ENCODE measurements at places on chromosomes 3 and 15. TPM values are rescaled to one million over a fixed set of nuclear protein-coding genes. Genes with fewer than 3 reads are reported as not detected.

DNA sequence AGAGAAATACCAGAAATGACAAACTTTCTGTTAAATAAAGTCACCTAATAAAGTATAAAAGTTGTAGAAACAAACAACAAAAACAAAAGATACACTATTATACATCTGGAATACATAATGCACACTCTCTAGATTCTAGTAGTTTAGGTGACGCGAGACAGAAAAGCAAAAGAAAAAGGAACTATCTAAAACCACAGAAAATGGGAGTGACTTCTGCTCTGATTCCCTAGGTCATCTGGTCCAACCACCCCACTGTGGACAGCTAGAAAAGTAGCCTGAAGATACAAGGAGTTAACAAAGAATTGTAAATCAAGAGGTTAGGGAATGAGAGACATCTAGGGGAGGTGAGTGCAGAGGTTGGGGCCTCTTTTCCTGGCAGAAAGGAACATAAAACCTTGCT lies 39.1 kb downstream of the DHX36 start:
- DNase-seq, result no peak

DNA sequence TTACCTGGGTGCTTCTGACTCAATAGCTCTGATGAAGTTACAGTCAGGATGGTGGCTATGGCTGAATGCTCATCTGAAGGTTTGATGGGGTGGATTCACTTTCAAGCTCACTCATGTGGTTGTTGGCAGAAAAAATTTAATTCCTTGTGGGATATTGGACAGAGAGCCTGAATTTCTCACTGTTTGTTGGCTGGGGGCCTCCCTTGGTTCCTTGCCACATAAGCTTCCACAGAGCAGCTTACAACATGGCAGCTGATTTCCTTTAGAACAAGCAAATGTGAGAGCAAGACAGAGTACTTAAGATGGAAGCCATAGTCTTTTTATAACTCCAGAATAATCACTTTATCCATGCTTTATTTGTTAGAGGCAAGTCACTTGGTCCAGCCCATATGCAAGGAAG lies 150.6 kb downstream of the PPM1L start:
- no peak for DNase-seq

DNA sequence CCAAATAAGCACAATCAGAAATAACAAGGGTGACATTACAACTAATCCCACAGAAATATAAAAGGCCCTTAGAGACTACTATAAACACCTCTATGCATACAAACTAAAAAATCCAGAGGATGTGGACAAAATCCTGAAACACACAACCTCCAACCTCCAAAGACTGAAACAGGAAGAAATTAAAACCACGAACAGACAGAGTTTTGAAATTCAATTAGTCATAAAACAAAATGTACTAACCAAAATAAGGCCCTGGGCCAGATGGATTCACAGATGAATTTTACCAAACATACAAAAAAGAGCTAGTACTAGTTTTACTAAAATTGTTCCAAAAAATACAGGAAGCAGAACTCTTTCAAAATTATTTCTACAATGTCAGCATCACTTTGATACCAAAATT lies 1043.6 kb downstream of the DIPK2A start:
- DNase-seq, result no peak

GRCh38 chr15:31326875-31327668 lies 437 bp downstream of the KLF13 start:
- peak; percentile 74 for DNase-seq

The PLSCR4 gene
- total RNA-seq, result 12.1 TPM

The PCSK6 gene
- 28.6 TPM for total RNA-seq

- no peak for DNase-seq
Observed at GRCh38 chr3:171039674-171040073, 13.2 kb upstream of the SLC2A2 start.

GRCh38 chr15:76951220-76951619 lies 19.7 kb downstream of the RCN2 start:
- no peak for DNase-seq

GRCh38 chr15:32735989-32736700 lies 18.3 kb downstream of the GREM1 start:
- no peak for DNase-seq

The EFHB gene
- total RNA-seq, result 0.58 TPM

DNA sequence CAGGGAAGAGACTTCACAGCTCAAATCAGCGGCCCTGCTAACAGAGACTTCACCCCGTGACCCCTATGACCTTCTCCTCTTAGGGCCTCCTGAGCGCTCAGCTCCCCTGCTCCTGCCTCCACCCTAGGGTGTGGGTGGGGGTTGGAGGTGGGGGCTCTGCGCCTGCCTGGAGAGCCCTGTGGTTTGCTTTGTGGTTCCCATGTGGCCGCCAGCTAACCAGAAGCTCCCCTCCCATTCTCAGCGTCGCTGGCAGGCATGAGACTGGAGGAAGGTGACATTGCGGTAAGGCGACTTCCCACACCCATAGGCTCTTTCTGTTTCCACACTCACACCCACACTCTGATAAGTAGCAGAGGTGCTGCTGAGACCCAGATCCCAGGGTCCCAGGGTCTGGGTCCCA lies 27.6 kb downstream of the XYLB start:
- DNase-seq, result no peak

- DNase-seq, result no peak
Observed at GRCh38 chr3:85838921-85839320, 880.1 kb downstream of the CADM2 start.

DNA sequence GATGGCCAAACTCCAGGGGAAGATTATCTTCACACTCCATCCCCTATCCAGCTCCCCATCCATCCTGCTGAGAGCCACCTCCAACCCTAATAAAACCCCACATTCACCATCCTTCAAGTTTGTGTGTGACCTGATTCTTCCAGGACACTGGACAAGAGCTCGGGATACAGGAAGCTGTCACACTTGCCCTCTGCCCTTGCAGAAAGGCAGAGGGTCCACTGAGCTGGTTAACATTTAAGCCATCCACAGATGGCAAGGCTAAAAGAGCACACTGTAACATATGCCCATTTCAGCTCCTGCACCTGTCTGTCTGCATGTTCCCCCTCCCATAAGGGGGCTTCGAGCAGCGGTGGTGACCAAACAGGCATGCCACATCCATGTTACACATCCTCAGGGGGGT lies 29.8 kb downstream of the SETMAR start:
- no peak for DNase-seq

DNA sequence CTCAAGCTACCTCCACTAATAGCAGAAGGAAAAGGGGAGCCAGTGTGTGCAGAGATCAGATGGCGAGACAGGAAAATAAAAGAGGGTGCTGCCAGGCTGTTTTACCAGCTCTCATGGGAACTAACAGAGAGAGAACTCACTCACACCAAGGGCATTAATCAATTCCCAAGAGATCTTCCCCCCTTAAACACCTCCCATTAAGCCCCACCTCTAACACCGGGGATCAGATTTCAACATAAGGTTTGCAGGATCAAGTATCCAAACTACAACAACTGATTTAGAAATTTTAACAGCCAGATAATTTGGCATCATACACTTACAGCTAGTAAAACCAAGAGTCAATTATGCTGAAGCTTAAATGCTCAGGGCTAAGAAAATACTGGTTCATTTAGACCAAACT lies 18.9 kb downstream of the CD200 start:
- DNase-seq, result no peak

The CCR8 gene
- not detected for total RNA-seq

DNA sequence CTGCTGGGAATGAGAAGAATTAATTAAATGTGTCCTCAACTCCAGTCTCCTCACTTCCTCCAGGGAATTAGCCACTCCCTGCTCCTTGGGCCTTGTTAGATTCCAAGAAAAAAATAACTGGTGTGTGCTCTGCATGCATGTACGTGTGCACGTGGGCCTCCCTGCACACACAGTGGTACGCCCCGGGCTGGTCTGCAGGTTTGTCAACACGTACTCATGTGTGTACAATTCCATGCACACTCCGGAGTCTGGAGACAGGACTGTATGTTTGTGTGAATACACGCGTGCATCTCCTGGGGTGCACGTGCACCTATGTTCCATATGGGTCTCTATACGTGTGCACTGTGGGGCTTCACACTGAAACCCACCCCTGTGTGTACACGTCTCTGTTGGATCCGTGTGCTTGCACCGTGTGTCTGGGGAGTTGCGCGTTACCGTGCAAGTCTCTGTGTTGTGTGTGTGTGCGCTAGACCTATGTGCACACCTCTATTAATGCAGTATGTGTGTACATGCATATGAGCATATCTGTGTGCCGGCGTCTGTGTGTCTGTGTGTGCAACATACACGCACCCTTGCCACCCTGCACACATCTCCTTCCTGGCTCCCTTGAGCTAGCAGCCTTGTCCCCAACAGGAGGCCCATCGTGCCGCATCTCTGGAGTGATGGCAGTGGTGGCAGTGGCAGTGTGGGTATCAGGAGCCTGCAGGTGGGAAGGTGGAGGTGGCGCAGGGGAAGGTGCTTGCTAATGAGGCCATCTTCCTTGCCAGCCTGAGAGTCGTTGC lies 210.1 kb downstream of the TBC1D2B start:
- DNase-seq, result no peak

DNA sequence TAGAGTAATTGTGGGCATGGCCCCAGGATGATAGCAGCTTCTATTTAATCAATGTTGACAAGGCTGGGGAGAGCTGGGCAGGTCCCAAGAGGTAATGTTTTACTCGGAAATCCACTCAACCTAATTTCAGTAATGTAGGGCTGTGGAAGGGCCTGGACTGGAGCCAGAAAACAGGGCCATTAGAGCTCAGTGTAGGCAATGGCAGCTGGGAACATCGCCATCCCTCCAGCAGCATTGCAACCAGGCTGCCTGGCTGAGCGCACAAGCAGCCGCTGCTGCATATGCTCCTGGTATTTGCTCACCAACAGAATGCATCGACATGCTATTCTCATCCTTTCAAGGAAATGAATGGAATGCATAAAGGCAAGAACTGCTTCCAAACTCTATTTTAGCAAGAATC lies 90.0 kb downstream of the GAP43 start:
- no peak for DNase-seq

GRCh38 chr15:64596701-64597476 lies 136.5 kb downstream of the ZNF609 start:
- no peak for DNase-seq

The MYO5C gene
- 2.9 TPM for total RNA-seq

DNA sequence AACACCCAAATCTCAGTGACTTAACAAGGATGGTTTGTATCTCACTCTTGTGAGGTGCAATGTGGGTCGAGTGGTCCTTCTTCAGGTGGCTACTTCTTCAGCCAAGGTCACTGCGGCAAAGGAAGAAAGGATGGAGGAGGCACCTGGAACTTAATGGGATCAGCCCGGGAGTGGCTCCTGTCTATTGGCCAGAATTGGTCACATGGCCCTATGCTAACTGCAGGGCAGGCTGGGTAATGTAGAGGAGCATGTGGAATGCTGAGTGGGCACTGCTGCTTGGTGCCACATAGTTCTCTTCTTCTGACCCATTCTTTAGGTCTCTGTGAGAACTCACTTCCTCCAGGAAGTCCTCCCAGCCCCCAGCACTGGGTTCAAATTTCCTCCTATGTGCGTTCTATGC lies 20.3 kb upstream of the FAM3D start:
- no peak for DNase-seq

DNA sequence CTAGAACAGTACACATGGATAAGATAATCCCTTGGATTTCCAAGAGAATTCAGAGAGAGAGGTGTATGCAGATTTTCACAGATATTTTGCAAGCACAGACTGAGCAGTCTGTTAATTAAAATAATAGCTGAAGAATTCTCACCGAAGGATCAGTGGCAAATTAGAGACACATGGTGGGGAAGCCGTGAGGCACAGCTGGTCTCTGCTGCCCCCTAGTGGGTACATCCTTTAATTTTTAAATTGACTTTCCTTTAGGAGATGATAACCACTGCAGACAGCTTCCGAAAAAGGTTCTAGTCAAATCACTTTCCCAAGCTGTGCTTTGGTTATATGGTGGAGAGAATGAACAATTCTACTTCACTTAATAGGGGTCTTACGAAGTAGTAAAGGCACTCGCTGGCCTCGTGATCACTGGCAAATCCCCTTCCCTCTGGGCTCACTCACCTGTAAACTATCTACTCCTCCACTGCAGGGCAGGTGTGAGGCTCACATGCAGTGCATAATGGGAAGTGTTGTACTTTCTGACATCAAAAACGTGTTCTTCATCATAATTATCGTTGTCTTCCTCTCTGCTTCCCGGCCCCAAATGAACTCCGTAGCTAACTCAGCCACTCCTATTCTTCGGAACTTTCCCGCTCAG lies 19.5 kb downstream of the MESD start:
- DNase-seq, result peak; percentile 42

- no peak for DNase-seq
Observed at GRCh38 chr15:63698692-63699091, 101.5 kb downstream of the FBXL22 start.

DNA sequence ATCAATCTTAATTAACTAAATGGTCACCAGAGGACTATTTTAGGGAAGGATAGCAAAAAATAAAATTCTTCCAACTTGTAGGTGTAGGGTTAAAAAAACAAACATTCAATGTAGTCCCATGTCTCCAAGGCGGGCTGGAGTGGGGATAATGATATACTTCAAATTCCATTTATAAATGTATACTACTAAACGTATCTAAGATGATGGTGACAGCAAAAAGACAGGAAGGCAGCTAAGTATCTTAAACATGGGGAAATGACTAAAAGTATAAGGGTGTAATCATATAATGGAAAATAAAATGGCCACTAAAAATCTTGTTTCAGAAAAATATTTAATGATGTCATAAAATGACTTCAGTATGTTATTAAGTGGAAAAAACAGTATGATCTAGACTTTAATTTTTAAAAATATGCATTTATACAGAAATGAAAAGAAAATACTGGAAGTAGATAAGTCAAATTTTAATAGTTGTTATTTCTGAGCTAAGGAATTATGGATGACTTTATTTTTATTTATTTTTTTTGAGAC lies 181.7 kb downstream of the SUCLG2 start:
- no peak for DNase-seq

DNA sequence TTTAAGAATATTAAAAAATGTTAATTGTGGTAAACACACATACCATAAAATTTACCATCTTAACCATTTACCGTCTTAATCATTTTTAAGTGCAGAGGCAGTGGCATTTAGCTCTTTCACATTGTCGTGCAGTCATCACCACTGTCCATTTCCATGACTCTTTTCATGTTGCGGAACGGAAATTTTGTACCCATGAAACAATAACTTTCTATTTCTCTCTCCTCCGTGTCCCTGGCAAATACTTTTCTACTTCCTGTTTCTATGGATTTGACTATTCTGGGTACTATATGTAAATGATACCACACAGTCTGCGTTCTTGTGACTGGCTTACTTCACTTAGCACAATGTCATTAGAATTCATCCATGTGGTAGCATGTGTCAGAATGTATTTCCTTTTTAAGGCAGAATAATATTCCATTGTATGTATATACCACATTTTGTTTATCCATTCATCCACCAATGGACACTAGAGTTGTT lies 27.9 kb downstream of the AKAP13 start:
- DNase-seq, result no peak

DNA sequence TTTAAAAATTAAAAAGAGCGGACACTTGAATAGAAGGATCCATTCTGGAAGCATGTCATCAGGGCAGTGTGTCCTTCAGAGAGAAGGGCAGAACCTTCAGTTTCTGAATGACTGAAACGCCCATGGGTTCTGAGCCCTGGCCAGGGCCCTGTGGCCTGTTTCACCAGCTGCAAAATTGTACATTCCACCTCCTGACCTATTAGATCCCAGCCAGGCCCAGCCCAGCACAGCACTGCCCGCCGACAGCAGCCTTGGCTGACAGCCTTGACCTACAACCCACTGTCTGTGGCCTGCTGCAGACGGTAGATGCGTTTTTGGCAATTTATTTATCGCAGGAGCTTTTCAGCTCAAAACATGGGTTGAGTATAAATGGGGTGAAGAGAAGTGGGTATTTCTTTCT lies 5.9 kb upstream of the POLG start:
- no peak for DNase-seq

- DNase-seq, result no peak
Observed at GRCh38 chr15:47461652-47462141, 255.6 kb upstream of the SEMA6D start.
